ENCODE measurements at places on chromosomes 1 and 21.

DNA sequence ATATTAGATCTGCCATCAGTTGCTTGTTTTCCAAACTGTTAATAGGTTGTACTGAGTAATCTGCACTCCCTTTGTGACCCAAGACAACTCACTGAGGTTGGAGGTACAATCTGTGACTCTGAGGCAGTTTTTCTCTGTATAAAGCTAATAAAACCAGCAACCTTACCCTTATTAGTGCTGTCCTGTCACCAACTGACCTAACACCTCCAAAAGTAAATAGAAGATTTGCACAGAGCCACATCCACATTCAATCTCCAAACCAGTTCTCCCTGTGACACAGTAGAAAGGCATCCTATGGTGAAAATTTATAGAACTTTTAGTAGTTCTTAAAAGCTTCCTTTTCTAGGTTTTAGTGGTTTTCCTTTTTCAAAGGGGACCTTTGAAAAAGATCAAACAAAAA is 140.4 kb upstream of the ADGRL2 start:
- DNase-seq = no peak

DNA sequence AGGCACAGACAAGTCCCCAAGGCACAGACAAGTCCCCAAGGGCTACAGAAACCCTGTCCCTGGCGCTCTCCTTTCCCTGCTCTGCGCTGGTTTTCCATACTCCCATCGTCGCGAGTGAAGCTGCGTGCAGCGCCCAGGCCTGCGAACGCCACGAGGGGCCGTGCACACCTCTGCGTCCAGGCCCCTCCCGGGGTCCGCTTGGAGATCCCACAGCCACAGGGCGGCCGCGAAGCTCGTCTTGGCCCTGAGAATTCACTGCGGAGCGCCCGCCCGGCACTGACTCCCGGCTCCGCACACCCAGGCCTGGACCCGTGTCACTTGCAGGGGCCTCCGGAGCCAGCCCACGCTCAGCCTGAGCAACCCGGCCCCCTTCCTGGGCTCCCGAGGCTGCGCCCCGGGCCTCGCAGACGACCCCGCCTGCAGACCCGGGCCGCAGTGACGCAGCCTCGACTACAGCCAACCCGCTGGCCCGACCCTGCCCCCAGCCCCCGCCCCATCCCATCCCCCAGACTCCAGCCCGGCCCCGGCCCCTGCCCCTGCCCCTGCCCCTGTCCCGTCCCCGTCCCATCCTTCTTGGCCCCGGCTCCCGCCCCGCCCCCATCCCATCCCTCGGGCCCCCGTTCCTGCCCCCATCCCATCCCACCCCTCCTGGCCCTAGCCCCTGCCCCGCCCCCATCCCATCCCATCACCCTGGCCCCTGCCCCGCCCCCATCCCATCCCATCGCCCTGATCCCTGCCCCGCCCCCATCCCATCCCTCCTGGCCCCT is 841 bp downstream of the POFUT2 start:
- DNase-seq = peak; percentile 31

GRCh38 chr21:28828981-28829380 is 163.7 kb downstream of the LTN1 start:
- no peak for DNase-seq

GRCh38 chr1:211305044-211305443 is 21.6 kb upstream of the TRAF5 start:
- DNase-seq = no peak

- no peak for DNase-seq
These were observed 52.9 kb downstream of the MRPS6 start for GRCh38 chr21:34126269-34126668.

DNA sequence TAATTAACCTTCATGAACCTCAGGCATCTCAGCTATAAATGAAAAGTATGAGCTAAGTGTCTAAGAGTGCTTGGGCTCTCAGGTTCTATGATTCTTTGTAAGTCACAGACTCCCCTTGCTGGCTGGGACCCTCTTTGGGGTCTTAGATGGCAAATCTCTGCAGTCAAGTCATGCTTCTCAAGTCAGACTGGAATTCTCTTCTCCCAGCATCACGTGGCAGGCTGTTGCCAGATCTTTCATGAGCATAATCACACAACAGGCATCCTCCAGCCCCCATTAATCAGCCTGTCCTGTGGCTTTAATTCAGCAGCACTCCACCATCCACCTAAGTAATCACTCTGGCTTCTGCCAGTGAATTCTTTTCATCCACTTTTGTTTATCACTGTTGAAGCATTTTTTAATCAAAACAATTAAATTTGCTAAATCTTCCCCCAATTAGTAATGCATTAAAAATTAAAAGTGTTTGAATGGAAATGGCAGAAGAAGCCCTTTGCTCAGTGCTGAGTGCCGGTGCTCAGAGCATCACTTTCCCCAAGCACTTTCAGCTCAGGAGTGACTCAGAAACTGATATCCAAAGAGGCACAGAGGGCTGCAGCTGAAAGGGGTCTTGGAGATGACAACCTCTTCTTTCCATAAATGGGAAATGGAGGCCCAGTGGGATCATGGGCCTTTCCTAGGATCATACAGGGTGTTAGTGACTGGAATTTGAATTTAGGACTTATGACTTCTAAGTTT is 50.2 kb downstream of the C8A start:
- DNase-seq = no peak

GRCh38 chr1:155760751-155761475 is 72.0 kb downstream of the DAP3 start:
- no peak for DNase-seq

DNA sequence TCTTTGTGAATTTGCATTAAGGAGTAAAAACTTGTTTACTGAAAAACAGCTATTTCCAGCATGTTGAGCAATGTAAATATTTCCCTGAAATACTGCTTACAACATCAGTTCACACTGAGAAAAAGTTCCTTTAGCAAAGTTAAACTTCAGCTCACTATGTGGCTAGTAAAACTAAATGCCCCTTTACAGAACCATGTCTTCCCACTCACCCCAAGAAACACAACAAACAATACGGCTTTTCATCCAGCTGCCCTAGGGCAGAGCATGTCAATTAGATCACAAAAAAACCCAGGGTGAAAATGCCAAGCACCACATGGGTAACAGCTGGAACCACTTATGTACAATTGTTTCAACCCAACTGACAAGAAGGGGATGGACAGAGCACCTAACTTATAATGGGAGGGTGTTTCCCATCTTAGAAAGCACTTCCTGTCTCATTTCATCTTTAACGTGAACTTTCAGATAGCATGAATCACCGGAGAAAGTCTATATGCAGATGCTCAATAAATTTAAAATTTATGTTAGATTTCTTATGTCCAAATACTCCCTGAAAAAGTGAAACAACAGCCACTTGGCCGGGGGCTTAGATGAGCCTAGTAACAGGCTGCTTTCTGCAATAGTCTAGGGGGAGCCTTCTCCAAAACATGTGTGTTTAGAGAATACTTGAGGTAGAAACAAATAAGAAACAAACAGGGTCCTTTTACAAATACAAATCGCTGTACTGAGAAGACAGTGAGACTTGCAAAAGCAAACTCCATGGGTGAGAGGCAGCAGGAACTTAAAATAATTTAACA is 6.6 kb downstream of the NID1 start:
- no peak for DNase-seq

Measured in activated T-cell treated with anti-CD3 and anti-CD28 coated beads, Interleukin-2, amount 50 U/mL, for 24 hours (primary cell).